Urinary bladder (tissue), 4 donors: ENCODE measurements at places on chromosomes 1 and 21. TPM values are rescaled to one million over a fixed set of nuclear protein-coding genes. Genes with fewer than 3 reads are reported as not detected.

The GJB3 gene
- total RNA-seq: 2.2 TPM

The PTGS2 gene
- total RNA-seq: 14.0 TPM

The OPTC gene
- total RNA-seq: not detected

The TGFB2 gene
- 32.8 TPM for total RNA-seq

The C1orf53 gene
- total RNA-seq: 1.4 TPM

The ATP6V1G3 gene
- not detected for total RNA-seq

The ARF1 gene
- 112 TPM for total RNA-seq

The RXFP4 gene
- not detected for total RNA-seq
